Body of pancreas (tissue), 4 donors: ENCODE measurements at places on chromosomes 11 and 22. TPM values are rescaled to one million over a fixed set of nuclear protein-coding genes. Genes with fewer than 3 reads are reported as not detected.

Gene CASP5
- total RNA-seq, result not detected

Gene OR4D5
- 6.6 TPM for total RNA-seq

DNA sequence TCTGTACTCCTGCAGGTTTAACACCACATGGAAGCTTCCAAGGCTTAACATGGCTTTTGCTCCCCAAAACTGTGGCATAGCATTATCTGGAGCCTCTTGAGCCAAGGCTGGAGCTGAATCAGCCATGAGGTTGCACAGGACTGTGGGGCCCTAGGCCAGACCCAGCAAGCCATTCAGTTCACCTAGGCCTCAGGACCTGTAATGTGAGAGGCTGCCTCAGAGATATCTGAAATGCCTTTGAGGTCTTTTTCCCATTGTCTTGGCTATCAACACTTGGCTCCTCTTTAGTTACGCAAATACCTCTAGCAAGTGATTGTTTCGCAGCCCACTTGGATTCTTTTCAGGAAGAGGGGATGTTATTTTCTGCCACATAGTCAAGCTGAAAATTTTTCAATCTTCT, 72.0 kb downstream of the VPREB1 start:
- no peaks in the 10 kb centered on the region for H3K27me3 ChIP-seq
- peaks cover 16% of the 10 kb centered on the region for H3K36me3 ChIP-seq
- no peak overlapping the region for H3K27ac ChIP-seq
- DNase-seq, result no peak
- no peaks in the 10 kb centered on the region for H3K4me1 ChIP-seq
- no peak overlapping the region for H3K4me3 ChIP-seq

GRCh38 chr22:45254388-45254787, 13.7 kb upstream of the KIAA0930 start:
- no peaks in the 10 kb centered on the region for H3K27me3 ChIP-seq
- no peak for DNase-seq
- no peak overlapping the region for H3K4me3 ChIP-seq
- no peaks in the 10 kb centered on the region for H3K36me3 ChIP-seq
- no peak overlapping the region for H3K27ac ChIP-seq

- H3K27me3 ChIP-seq, result no peaks in the 10 kb centered on the region
- no peaks in the 10 kb centered on the region for H3K4me1 ChIP-seq
- H3K27ac ChIP-seq, result no peak overlapping the region
- H3K36me3 ChIP-seq, result no peaks in the 10 kb centered on the region
- no peak for DNase-seq
These were observed 129.9 kb upstream of the TTC12 start for GRCh38 chr11:113184498-113184897.

Gene LMO1
- 0.78 TPM for total RNA-seq

Gene ELFN2
- total RNA-seq, result 1.6 TPM

DNA sequence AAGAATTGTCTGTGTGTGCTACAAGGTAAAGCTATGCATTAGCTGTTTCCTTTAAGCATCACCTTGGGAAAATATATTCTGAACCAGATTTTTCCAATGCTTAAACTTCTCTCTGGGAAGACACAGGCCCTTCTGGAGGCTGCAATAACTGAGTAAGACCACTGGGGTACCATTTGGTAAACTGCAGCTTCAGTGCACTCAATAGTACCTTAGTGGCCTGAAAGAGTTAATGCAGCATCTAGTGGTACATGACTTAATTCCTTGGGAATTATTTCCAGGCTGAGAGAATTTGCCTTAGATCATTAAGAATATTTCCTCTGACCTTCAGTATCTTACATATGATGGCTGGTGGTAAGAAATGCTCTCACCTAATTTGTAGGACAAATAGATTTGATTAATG, 727.4 kb downstream of the DLG2 start:
- no peak for DNase-seq
- no peaks in the 10 kb centered on the region for H3K27me3 ChIP-seq
- no peak overlapping the region for H3K4me3 ChIP-seq
- no peaks in the 10 kb centered on the region for H3K4me1 ChIP-seq
- no peak overlapping the region for H3K27ac ChIP-seq

Gene AIFM3
- 0.78 TPM for total RNA-seq

- no peaks in the 10 kb centered on the region for H3K4me1 ChIP-seq
- no peak for DNase-seq
- H3K27me3 ChIP-seq, result no peaks in the 10 kb centered on the region
- no peak overlapping the region for H3K4me3 ChIP-seq
- H3K36me3 ChIP-seq, result no peaks in the 10 kb centered on the region
These were observed 86.5 kb upstream of the CLPB start for GRCh38 chr11:72520815-72521214.

Gene RASD2
- total RNA-seq, result 0.26 TPM

DNA sequence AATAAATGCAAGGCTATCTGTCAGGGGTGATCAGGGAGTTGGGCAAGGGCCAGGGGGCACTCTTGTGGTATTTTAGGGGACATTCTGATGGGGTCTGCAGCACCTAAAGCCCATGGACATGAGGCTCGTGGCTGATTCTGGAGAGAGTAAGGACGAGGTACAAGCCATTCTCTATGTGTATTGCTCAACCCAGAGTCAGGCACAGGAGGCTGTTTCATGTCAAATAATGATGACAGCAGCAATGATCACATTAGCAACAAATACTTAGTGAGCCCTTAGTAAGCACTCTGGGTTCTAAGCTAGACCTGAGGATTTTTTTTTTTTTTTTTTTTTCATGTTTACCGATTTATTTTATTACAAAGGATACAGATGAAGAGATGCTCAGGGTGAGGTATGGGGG, 83.5 kb upstream of the THY1 start:
- no peak for DNase-seq
- no peaks in the 10 kb centered on the region for H3K36me3 ChIP-seq
- no peak overlapping the region for H3K4me3 ChIP-seq
- no peaks in the 10 kb centered on the region for H3K4me1 ChIP-seq
- H3K27me3 ChIP-seq, result no peaks in the 10 kb centered on the region

- peaks cover 3% of the 10 kb centered on the region for H3K27me3 ChIP-seq
- no peaks in the 10 kb centered on the region for H3K36me3 ChIP-seq
- H3K4me3 ChIP-seq, result no peak overlapping the region
- peaks cover 8% of the 10 kb centered on the region for H3K4me1 ChIP-seq
These were observed 53.7 kb downstream of the CD6 start for GRCh38 chr11:61024938-61025820.
